MM.1S (cell line): ENCODE measurements at places on chromosomes 12 and 14.

- DNase-seq, result peak; percentile 38
These were observed 170.6 kb downstream of the OTOGL start for GRCh38 chr12:80269803-80270552.

GRCh38 chr12:108966378-108967151 lies 54.3 kb downstream of the SVOP start:
- no peak for DNase-seq

GRCh38 chr14:68308726-68309520 lies 483.9 kb downstream of the ZFP36L1 start:
- DNase-seq, result no peak

DNA sequence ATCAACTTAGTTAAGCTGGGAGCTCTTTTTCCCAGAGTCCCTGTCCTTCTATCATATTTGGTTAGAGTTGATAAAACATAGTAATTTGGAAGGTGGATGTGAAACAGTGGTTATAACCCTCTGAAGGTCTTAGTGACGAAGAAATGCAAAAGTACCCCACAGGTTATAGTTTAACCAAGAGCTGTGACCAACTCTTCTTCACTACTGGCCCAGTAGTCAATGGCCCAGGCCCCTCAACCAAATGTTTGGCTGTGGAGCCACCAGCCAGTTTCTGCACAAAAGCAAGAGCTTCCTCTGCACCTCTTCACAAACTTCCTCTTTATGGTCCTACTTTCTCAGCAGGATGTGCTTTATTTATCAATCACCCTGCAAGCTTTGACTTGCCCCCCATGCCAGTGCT lies 132.6 kb downstream of the BMP4 start:
- DNase-seq, result no peak

GRCh38 chr12:128820723-128821432 lies 2.9 kb downstream of the SLC15A4 start:
- no peak for DNase-seq

- no peak for DNase-seq
These were observed 25.0 kb downstream of the CFAP54 start for GRCh38 chr12:96514328-96514727.

- DNase-seq, result no peak
These were observed 60.7 kb downstream of the CCNK start for GRCh38 chr14:99541677-99542470.

- peak; percentile 7 for DNase-seq
These were observed 131.1 kb downstream of the CACNA1C start for GRCh38 chr12:2183556-2184541.

DNA sequence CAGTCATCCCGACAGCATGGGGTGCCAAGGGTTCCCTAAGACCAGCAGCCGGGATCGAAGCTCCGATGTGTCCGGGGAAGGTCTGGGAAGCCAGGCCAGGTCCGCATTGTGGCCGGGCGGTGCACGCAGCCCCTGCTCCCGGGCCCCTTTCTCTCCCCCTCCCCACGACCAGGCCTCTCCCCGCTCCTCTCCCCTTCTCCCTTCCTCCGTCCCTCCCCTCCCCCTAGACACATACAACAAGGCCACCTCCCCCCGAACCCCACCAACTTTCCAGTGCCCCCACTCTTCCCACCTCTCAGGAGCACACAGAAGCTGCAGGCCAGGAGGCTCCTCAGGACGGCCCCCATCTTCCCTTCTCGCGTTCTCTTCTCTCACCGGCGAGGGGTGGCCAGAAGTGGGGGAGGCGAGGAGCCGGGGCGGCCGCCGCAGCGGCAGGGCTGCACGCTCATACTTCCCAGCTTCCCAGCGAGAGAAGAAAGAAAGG lies 413 bp downstream of the LRP6 start:
- DNase-seq, result no peak

DNA sequence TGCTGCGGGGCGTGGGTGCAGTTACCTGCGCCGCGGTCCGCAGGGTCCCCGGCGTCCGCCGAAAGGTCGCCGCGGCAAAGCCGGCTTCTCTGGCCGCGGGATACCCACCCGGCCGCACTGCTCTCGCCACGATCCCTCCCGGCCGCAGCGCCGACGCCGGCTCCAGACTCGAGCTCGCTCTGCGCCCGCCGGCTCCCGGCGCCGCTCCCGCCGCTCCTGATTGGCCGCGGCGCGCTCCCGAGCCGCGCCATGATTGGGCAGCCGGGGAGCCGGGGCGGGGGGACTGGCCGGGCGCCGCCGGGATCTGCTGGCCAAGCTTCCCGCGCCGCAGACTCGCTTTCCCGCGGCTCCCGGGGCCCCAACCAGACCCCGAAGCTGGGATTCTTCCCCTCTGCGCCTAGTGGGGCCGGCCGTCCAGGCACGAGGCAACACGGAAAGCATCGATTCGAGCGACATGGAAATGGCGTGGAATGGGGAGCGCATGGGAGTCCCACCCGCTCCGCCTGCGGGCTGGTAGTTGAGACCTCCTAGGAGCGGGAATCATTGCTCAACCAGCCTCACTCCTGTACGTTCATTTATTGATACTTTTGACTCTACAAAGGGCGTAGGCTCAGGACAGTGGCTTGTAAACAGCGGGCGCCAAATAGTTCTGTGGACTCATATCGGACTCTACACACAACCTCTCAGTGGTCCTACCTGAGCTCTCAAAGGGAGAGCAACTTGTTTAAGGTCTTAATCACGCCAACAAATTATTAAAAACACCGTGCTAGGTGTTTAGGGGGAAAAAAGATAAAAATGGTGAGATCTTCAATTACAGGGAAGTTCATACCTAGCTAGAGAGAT lies 36.4 kb upstream of the STON2 start:
- DNase-seq, result peak; percentile 54

GRCh38 chr14:81273961-81274575 lies 53.3 kb upstream of the GTF2A1 start:
- DNase-seq, result no peak

DNA sequence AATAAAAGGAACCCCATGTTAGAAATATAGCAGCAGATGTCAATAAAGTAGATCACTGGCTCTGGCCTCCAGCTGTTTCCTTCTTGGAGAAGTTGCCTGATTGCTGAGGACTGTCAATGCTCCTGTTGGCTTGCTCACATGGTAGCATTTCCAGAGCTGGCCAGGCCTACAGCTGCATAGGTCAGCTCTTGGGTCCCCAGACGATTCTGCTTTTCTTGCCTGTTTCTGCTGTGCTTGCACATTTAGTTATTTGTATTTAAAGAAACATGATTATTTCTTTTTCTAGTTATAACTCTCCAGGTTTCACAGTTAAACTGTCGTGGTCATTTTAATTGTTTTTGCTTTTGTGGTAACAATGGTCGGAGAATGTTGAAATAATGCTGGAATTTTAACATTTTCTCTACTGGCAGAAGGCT lies 7.2 kb downstream of the NAV3 start:
- peak; percentile 52 for DNase-seq

GRCh38 chr14:92800525-92800924 lies 6.4 kb downstream of the GOLGA5 start:
- DNase-seq, result no peak

GRCh38 chr14:54301359-54301758 lies 95.4 kb upstream of the CDKN3 start:
- DNase-seq, result no peak

DNA sequence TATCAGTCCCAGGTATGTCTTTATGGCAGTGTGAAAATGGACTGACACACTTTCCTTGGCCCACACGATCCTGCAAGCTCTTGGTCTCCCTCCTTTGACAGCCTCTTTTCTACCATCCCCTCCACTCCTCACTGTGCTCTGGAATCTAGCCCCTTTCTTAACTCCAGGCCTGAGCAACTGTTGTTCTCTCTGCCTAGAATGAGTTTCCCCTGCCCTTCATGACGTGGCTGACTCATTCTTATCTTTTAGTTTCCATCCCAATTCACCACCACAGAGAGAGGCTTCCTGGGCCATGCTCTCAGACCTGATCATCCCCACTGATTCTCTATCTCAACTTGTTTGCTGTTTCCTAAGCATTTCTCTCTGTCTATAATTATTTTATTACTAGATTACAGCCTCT lies 157.4 kb upstream of the HMGA2 start:
- DNase-seq, result no peak
